ENCODE measurements at places on chromosomes 1 and 21.
A peak's percentile ranks its signal among the peaks of the same experiment; 100 is the strongest.

DNA sequence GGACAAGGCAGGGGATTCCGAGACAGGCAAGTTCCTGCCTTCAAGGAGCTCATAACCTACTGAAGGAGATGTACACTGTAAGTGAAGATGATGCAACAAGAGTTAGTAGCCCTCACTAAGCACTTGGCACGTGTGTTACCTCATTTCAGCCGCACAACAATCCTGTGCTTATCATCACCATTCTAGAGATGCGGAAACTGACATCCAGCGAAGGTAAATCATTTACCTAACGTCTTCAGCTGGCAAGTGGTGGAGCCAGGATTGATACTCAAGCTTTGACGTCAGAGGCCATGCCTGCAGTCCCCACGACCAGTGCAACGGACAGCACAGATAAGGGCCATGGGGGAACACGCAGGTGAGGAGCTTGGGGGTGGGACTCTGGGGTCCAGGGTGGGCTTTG is 2.9 kb upstream of the UBXN10 start:
- DNase-seq: no peak

DNA sequence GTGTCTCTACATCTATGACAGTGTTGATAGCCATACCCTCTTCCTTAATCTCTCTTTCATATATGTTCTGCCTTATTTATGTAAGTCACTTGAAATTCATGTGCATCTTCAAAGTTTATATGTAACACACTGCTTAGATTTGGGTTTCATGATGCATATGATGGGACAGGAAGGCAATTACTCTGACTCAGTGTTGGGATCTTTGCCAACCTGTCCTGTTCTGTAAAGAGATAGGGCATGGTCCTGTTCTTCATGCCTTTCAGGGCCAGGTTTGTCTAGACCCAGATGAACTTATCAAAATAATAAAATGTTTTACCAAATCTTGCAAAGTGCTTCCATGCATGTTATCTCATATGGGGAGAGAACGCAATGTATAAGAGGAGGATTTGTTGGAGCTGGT is 69.5 kb downstream of the TMPRSS15 start:
- no peak for DNase-seq

DNA sequence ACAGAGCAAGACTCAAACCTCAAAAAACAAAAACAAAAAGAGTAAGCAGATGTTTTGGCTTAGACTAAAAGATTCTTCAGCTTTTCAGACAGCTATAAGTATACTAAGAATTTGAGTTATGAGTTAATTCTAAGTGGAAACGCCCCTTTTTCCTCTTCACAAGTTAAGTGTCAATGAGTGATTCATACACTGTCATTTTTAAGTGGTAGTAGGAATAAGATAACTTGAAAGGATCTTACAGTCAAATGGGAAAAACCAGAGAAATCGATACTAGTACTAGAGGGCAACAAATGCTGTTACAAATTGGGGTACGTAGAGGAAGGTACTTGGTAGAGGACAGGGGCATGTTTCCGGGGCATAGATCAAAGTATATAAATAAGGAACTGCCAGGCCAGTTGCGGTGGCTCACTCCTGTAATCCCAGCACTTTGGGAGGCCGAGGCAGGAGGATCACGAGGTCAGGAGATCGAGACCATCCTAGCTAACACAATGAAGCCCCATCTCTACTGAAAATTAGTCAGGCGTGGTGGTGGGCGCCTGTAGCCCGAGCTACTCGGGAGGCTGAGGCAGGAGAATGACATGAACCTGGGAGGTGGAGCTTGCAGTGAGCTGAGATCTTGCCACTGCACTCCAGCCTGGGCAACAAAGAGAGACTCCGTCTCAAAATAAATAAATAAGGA is 7.4 kb downstream of the H3-3A start:
- no peak for DNase-seq

GRCh38 chr1:179794669-179795068 is 51.6 kb downstream of the FAM163A start:
- DNase-seq: no peak

DNA sequence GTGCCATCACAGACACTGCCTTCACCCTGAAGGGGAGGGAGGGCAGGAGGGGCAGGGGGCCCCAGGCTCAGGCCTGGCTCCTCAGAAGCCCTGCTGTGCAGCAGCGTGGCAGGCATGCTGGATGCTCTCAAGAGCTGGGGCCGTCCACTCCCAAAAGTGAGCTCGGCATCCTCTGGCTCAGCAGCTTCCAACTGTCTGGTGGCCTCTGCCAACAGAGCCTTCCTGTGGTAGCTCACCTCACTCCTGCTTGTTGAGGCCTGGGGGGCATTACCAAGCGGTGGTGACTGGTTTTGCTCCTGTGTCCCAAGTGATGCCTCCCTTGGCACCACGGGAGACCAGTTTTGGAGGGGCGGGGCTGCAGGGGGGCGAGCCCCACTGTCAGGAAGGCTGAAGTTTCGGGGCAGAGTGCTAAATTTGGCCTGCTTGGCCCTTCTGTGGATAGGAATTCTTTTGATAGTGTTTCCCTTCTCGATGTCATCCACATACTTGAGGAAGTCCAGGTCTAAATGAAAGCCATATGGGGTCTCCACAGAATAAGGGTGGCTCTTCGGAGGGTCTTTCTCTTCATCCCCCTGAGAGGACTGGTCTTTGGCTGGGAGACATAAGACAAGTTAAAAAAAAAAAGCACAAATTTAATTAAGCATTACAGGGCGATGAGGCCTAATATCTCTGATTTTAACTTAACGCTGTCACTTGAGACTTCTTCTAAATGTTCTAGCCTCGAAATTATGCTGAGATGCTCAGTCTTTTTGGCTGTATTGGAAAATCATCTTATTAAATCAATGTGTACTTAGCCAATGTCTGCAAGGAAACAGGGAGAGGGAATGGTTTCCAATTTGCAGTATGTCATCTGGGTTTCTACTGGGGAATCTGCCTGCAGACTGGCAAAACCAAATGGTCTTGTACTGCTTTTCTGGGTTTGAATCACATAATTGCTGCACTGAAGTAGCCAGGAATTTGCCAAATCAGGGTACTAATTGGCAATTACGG is 44.4 kb downstream of the KANK4 start:
- no peak for DNase-seq

GRCh38 chr1:234979296-234980279 is 149.0 kb downstream of the TOMM20 start:
- DNase-seq: no peak

DNA sequence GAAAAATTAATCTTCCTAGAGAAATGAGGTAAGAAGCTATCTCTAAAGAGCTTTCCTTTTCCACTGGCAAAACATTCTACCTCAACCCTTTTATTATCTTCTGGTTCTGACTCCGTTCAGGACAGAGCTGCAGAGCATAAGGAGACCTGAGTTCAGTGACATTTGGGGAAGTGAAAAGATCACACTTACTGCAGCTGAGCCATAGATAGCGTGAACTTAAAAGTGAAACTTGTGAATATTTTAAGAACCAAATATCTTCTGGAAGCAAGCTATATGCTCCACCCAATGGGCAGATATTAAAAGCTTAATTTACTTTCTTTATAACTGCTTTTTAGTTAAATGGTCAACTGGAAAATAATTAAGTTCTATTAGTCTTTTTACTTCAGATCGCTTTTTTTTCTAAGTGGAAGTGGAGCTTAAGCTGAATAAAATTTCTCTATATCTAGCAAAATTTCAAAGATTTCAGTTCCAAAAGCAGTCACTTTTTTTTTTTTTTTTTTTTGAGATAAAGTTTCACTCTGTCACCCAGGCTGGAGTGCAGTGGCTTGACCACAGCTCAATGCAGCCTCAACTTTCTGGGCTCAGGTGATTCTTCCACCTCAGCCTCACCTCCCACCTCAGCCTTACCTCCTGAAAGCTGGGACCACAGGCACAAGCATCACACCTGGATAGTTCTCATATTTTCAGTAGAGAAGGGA is 11.9 kb downstream of the PTPN22 start:
- no peak for DNase-seq

- peak; percentile 5 for DNase-seq
Measured at GRCh38 chr1:109091078-109091838, 694 bp downstream of the TMEM167B start.

DNA sequence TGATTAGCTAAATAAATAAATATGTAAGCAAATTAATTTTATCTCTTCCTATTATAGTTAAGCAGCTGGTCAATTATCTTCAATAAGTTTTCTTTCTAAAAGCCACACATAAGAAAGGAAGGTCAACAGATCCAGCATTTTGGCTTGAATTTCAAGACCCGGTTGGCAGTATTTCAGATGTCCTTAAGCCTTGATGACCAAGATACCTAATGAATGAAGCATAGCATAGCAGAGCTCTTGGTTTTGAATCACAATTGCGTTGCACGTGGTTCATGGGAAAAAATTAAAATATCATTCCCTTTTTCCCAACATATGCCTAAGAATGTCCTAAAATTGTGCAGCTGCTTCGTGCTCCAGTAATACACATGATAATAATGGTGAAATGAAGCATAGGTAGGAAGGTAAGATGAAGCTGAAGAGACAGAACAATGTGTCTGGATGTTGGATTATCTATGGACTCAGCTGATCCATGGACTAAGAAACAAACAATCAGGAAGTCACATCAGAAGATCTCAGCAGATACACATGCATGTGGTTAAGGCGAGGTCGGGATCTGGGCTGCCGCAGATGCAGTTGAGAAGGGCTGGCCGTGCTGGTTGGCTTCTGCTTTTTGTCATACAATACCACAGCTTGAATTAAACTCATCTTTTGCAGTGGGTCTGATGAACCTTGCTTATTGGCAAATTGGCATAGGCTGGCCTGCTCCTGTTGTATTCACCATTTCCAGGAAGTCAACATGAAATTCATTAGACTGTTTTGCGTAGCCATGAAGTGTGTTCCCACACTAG is 284.9 kb upstream of the RUNX1 start:
- DNase-seq: no peak

- DNase-seq: no peak
Measured at GRCh38 chr1:54768093-54768492, 3.8 kb upstream of the PARS2 start.
